ENCODE measurements at places on chromosomes 2 and 18.
A peak's percentile ranks its signal among the peaks of the same experiment; 100 is the strongest.

DNA sequence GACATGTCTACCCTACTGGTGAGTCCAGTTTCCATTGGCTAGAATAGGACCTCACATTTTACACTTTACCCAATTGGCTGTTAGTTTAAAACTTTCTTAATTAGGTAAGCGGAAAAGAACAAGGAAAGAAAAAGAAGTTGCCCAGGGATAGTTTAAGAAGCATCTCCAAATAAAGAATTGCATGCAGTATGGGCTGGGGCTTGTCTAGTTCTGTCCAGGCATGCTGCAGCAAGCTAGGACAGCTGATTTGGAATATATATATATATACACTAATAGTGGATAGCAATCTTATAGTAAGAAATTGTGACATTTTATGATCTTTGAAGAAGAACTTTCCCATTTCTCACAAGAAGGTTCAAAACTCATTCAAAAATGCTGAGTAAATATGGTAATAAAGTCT is 90.0 kb upstream of the ERBB4 start:
- DNase-seq = no peak

DNA sequence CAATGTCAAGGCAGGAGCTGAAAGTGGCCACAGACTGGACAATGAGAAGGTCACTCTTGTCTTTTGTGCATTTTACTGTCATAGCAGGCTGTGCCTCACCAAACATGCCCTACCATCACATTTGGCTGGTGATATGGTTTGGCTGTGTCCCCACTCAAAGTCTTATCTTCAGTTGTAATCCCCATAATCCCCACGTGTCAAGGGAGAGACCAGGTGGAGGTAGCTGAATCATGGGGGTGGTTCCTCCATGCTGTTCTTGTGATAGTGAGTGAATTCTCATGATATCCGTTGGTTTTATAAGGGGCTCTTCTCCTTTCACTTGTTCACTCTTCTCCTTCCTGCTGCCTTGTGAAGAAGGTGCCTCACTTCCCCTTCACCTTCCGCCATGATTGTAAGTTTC is 49.6 kb upstream of the STPG4 start:
- DNase-seq = no peak

DNA sequence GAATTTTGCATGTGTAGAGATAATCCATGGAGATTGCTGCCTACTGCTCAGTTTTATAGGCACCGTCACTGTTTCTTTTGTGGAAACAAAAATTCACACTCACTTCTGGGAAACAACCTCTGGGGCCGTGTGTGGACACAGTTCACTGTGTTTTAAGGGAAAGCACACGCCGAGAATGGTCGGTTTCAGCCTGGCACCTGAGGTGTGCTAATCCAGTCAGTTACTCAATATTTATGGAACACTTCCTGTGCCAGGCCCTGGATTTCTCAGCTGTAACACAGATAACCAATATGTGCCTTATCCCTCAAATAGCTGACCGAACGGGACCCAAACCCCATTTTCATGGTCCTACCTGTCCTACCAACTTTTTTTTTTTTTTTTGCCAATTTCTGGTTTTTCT is 179.6 kb downstream of the MGAT5 start:
- no peak for DNase-seq

DNA sequence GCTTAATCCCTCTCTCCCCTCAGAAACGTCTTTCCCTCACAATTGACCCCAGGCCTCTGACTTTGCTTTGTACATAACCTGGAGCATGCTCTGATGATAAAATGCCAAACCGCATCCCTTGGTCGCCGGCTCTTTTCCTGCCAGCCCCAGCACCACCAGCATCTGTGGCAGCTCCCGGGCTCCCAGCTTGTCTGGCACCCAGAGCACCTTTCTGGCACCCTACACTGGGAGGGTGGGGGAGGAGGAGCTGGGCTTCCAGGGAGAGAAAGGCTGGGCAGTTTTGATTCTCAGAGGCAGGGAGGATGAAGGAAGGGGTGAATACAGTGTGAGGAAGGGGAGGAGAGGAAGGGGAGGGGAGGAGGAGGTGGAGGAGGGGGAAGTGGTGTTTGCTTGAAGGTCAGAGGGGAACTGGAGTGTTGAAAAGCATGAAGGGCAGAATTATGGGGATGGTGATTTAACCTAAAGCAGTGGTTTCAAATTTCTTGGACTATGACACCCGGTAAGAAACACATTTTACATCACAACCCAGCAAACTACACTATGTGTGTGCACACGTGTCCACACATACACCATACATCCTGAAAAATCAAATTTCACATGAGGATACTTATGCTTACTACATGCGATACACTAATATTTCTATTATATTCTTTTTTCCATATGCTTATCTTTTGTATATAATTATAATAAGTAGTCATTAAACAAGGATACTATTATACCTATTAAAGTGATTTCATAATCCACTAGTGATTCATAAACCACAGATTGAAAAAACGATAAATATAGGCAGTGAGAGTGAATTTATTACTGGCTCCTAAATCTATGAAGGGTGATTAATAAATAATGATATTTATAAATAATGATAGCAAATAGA is 30.0 kb upstream of the IGFBP2 start:
- DNase-seq = no peak

GRCh38 chr2:187541086-187542085 is 12.8 kb downstream of the TFPI start:
- no peak for DNase-seq

DNA sequence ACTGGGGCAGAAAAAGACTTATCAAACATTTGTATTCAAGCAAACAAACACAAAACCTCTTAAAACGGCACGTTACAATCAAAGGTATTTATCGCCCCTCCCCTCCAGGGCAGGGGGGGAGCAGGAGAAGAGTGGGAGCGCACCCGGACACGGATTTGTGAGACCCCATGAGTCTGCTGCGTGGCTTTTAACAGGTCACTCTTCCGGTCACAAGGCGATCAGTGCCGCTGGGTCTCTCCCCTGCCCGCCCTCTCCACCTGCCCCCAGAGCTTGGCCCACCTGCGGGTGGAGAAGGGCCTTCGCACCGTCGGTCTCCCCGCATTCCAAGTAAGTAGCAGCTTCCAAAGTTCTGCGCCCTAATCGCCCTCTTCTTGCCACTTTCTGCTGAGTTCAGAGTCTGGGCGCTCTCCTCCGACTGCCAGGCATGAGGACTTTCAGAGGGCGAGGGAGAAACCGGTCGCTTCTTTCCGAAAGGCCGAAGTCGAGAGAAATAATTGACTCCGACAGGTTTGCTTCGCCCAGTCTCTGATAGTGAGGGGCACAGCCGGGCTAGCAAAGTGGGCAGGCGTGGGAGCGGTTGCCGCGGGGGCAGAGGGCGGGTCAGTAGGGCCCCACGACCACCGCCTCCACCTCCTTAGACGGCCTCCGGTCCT is 800 bp downstream of the RPRM start:
- peak; percentile 70 for DNase-seq

- DNase-seq = peak; percentile 32
Measured at GRCh38 chr2:157438863-157439823, 4.7 kb downstream of the CYTIP start.

DNA sequence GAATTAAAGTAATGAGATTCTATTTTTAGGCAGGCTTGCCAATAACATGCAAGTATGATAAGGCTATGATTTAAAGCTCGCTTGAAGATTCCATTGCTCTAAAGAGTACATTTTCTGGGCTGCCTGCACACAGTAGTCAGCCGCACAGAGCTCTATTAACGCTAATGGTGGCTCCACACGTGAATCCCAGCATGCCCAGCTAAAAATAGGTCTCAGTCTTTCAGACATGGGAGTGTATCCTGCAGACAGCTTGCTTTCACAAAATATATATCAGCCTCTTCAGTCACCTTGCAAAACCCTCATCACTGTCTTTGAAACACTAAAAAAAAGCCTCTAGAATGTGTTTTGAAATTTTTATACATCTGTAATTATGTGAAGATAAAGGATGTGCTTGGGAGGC is 418.1 kb downstream of the MTX2 start:
- no peak for DNase-seq

GRCh38 chr2:162013514-162014475 is 60.2 kb downstream of the DPP4 start:
- DNase-seq = no peak

GRCh38 chr2:46023165-46023854 is 273.9 kb upstream of the EPAS1 start:
- no peak for DNase-seq

DNA sequence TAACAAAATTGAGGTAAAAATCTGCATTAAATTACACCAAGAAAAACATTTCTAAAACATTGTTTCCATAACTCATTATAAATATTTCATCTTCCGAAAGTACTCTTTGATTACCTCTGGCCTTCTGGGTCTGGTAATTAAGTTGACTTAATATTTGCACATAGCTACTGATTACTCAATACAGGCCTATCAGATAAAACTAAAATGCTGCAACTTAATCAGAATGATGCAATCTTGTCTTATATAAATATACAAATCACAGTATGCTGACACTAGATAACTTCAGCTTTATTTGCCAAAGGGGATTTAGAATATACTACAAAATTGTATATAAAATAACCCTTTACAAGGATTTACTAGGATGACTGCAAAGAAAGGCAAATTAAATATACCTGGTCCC is 49.3 kb downstream of the SLC35F5 start:
- DNase-seq = no peak

- DNase-seq = no peak
Measured at GRCh38 chr2:191877875-191878274, 31.0 kb upstream of the CAVIN2 start.

- no peak for DNase-seq
Measured at GRCh38 chr18:58928386-58928785, 63.7 kb downstream of the ZNF532 start.

DNA sequence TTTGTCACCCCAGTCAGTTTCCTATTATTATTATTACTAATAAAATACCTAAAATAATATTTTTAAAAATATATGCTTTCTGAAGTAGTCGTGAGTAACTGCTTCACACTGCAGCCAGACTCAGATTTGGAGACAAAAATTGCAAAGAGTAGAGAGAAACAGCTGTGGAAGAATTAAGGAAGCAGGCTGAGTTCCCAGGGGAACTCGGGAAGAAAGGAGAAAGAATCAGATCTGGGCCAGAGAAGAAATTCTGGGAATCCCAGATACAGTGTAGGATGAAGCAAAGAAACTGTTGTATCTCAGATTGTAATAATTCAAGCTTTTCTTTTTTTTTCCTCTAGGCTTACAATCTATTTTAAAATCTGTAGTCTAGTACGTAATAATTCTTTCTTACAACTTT is 182.3 kb downstream of the FTCDNL1 start:
- no peak for DNase-seq

DNA sequence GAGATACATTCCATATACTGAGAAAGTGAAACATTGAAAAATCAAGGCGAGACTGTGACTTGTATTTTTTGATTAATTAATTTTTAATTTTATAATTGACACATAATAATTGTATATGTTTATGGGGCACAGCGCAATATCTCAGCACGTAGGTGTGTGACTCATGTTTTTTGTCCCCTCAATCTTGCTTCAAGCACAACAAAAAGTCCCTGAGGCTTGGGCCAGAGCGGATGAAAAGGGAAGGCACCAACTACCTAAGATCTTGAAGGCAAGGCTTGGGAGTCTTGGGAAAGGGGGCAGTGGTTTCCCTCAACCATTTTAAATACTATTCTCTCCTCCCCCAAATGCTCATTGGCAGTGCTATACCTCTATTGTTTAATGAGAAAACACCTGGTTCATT is 9.9 kb downstream of the SGPP2 start:
- no peak for DNase-seq

GRCh38 chr2:82795446-82795845 is 1663.6 kb downstream of the SUCLG1 start:
- no peak for DNase-seq

- no peak for DNase-seq
Measured at GRCh38 chr2:205969584-205969983, 116.4 kb downstream of the INO80D start.

DNA sequence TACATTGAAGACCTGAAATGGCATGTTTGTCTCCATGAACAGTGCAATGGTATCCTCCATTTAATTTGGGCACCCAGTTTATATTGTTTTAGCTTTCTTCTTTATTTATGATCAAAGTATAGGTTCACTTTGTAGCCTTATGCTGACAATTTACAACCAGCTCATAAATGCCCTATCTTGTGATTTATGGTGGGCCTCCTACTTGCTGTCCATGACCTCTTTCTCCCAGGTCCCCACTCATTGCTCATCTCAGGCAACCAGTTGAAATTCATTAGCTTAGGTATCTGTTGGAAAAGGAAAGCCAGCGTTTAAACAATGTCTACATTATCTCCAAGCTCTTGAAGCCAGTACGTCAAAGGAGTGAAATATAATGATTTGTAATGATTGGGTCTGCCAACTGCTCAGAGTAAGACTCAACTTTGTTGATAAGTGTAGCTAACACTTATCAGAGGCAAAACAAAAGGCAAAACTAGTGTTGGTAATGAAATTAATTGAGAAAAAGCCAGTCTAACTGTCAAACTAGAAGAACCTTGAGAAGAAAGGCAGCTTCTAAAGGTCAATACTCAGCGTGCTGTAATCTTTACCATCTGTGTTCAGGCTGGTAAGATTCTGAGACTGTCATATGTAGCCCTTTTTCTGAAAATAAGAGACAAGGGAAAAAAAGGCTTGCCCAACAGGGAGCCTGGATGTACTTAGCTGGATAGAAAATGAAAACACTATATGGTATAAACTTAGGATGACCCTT is 695.9 kb downstream of the EPHA4 start:
- DNase-seq = no peak

DNA sequence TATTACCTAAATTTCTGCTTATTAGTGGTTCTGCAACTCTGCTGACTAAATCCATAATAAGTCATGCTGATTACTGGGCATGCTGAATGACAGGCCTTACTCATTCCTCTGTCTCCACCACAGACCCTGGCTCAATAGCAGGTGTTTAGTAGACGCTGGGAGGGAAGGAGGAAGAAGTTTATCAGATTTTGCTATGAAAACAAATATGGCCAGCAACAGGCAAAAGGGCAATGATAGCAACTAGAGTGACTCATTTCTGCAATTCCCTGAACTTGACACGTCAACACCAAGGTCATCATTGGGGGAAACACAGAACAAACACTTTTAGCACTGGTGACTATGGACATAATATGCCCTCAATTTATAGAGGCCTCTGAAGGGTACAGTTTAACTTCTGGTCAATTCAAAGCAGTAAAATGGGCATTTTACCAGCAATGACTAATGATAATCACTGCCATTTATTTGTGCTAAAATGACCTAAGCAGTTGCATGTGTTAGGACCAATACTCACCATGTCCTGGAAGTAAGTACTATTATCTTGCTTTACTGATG is 35.2 kb downstream of the TMEM163 start:
- no peak for DNase-seq

DNA sequence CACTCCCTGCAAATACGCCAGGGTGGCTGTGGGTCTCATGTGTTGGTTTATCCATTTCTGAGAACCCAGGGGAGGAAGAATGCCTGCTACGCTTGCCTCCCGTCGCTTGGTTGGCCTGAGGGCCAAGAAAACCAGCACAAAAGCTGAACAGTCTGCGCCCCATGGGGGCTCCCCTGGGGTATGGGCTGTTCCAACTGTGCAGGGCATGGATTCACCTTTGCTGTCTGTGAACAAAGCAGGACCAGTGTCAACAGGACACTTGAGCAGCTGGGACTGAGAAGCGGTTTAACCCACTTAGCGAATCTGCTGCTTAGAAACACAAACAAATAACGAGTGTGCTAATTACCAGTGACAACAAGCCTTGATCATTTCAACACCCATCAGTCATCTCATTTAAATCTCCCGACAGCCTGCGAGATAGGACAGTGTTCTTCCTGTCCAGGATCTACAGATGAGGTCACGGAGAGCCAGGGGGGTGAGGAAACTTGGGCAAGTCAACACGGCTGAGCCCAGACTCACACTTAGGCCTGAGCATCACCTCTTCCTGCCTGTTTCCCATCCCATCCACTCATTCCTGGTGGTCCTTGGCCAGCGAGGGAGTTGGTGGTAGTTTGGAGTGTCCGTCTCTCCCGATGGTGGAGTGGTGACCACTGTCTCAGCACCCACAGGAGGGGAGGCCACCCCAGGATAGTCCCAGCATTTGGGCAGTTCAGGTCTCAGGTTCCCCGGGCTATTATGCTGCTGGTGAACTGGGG is 111.6 kb upstream of the HAAO start:
- peak; percentile 25 for DNase-seq

All from NCI-H1105 (cell line).